ENCODE measurements at places on chromosomes 5 and 9.

- no peak for DNase-seq
These were observed 1.7 kb downstream of the TRIO start for GRCh38 chr5:14144586-14145434.

DNA sequence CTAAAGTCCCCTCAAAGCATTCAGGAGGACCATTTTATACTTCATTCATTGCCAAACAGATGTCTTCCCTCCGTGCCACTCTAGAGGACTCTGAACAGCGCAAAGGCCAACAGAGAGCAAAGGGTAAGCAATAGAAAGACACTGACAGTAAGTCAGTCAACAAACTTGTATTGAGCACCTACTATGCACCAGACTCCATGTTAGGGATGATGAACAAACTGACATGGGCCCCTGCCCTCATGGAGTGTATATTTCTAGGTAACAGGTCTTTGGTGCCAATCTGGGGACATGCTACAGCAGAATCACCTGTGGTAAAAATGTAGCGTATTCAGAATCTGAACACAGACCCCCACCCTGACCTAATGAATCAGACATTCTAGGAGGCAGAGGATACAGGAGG, 3.5 kb upstream of the ACO1 start:
- no peak for DNase-seq

GRCh38 chr5:137615171-137615775, 116.1 kb upstream of the SPOCK1 start:
- no peak for DNase-seq

- no peak for DNase-seq
These were observed 703.5 kb upstream of the RGMB start for GRCh38 chr5:98069876-98070512.

DNA sequence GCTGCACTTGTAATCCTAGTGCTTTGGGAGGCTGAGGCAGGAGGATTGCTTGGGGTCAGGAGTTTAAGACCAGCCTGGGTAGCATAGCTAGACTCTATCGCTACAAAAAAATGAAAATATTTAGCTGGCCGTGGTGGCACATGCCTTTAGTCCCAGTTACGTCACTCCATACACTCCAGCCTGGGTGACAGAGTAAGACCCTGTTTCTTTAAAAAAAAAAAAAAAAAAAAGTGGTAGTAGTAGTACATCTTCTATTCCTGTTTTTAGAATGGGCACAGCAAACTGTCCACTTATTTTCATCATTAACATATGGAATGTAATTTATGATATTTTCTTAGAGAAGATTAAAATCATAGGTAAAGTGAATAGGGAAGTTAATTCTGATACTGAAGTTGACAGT, 48.2 kb downstream of the TRIO start:
- DNase-seq = no peak

Data from activated CD8-positive, alpha-beta memory T cell treated with anti-CD3 and anti-CD28 coated beads for 1 hour (primary cell).